ENCODE measurements at places on chromosomes 1 and 21. TPM values are rescaled to one million over a fixed set of nuclear protein-coding genes. Genes with fewer than 3 reads are reported as not detected.

DNA sequence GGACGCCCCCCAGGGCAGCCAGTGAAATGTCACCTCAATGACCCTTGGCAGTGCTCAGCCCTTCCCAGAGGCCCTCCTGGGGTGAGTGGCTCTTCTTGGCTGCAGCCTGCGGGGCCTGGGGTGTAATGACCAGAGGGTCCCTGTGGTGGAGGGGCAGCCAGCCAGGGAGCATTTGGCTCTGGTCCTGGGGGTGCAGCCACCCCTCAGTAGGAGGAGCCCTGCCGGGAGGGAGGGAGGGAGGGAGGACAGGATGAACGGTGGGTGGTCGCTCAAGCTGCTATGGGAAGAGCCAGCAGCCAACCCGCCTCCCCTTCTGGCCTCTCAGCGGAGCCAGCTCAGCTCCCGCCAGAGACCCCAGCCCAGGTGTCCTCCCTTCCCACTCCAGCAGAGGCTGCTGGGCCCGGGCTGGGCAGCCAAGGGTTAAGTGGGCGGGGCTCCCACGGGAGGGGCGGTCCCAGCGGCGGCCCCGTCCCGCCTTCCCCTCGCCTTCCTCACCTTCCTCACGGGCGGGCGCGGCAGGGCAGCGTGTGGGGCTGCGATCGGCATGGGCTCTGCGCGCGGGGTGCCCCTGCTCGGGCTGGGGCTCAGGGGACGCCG lies 9.0 kb upstream of the PLCH2 start:
- peaks cover 10% of the 10 kb centered on the region for H3K4me1 ChIP-seq
- no peak overlapping the region for H3K27ac ChIP-seq
- no peaks in the 10 kb centered on the region for H3K36me3 ChIP-seq
- DNase-seq = no peak
- no peak overlapping the region for H3K4me3 ChIP-seq

GRCh38 chr1:39189592-39190041 lies 14.9 kb upstream of the MACF1 start:
- peak overlapping the region; percentile 91 for H3K27ac ChIP-seq
- H3K27me3 ChIP-seq = no peaks in the 10 kb centered on the region
- no peaks in the 10 kb centered on the region for H3K36me3 ChIP-seq
- peaks cover 43% of the 10 kb centered on the region for H3K4me1 ChIP-seq

- H3K27ac ChIP-seq = no peak overlapping the region
- no peak for DNase-seq
- no peaks in the 10 kb centered on the region for H3K36me3 ChIP-seq
- peaks cover 28% of the 10 kb centered on the region for H3K4me1 ChIP-seq
- peaks cover 77% of the 10 kb centered on the region for H3K27me3 ChIP-seq
These were observed 80.5 kb upstream of the VAV3 start for GRCh38 chr1:108045460-108045859.

DNA sequence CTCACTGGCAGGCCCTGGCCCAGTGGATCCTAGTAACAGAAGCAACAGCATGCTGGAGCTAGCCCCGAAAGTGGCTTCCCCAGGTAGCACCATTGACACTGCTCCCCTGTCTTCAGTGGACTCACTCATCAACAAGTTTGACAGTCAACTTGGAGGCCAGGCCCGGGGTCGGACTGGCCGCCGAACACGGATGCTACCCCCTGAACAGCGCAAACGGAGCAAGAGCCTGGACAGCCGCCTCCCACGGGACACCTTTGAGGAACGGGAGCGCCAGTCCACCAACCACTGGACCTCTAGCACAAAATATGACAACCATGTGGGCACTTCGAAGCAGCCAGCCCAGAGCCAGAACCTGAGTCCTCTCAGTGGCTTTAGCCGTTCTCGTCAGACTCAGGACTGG lies 7.7 kb downstream of the CGN start:
- H3K27ac ChIP-seq = peak overlapping the region; percentile 90
- H3K27me3 ChIP-seq = no peaks in the 10 kb centered on the region
- peaks cover 5% of the 10 kb centered on the region for H3K36me3 ChIP-seq
- no peak for DNase-seq
- H3K4me3 ChIP-seq = no peak overlapping the region

GRCh38 chr1:95730986-95731385 lies 497.0 kb downstream of the RWDD3 start:
- H3K27me3 ChIP-seq = no peaks in the 10 kb centered on the region
- H3K4me3 ChIP-seq = no peak overlapping the region
- no peaks in the 10 kb centered on the region for H3K36me3 ChIP-seq
- H3K27ac ChIP-seq = no peak overlapping the region
- H3K4me1 ChIP-seq = peaks cover 5% of the 10 kb centered on the region
- no peak for DNase-seq

DNA sequence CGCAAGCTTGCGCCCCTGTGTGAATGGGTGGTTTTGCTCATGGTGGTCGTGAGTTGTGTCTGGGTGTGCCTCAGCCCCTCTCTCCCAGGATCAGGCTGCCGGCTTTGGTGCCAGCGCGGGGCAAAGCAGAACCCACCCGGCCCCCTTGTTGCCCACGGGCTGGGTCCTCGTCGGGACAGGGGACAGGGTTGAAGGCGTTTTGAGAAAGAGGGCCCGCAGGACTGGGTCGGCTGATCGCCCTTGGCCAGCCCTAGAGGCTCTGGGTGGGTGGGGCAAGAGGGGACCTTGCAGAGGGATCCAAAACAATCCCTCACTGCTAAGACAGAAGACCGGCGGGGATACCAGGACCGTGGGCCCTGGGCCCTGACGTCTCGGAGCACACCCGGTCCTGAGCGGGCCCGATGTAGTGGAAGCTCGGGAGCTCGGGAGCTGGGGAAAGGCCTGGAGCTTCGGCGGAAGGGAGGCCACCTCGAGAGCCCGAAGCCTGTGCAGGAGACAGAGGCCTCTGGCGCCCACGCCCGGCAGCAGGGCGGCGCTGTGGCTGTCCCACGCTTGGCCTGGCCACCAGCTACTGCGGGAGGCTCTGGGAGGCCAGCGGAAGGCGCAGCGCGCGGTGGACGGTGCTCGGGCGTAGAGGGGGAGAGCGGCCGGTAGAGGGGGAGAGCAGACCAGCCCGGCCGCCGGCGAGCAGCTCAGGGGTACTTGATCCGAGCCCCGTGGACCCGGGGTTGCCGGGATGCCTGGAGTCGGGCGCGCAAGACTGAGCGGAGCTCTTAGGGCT lies 2.8 kb upstream of the ZNF678 start:
- no peak overlapping the region for H3K4me3 ChIP-seq
- no peaks in the 10 kb centered on the region for H3K27me3 ChIP-seq
- no peak overlapping the region for H3K27ac ChIP-seq

DNA sequence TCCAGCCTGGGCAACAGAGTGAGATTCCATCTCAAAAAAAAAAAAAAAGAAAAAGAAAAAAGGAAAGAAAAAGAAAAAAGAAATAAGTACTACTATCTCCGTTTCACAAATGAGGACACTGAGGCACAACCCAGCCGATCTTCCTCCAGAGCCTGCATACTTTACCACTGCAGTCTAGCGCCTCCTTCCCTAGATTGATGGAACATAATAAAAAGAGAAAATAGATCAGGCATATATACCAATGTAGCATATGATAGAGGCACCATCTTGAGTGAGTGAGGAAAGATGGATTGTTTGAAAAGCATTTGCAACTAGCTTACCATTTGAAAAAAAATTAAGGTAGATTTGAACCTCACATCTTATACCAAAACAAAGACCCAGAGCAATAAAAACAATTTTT lies 5.2 kb upstream of the DPM3 start:
- no peaks in the 10 kb centered on the region for H3K36me3 ChIP-seq
- H3K4me3 ChIP-seq = no peak overlapping the region
- peaks cover 2% of the 10 kb centered on the region for H3K4me1 ChIP-seq
- no peak for DNase-seq

DNA sequence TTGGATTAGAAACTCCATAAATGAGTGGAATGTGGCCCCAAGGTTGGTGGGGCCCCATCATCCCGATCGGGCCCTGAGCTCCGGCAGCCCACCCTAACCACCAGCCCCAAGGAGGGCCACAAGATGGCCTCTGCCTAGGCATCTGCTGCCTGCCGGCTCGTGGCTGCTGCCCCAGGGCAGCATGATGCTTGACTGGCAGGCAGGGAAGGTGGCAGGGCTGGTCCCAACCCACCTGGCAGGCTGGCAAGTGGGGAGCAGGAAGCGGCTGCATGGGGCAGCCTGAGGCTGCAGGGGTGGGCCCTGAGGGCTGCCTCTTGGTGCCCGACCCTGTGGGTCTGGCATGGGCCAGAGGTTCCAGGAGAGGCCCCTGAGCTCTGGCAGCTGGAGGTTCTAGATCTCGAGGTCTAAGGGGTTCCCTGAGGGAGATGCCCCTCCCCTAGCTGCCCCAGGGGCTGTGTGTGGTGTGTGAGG lies 760 bp upstream of the GJC2 start:
- H3K36me3 ChIP-seq = no peaks in the 10 kb centered on the region
- H3K27me3 ChIP-seq = no peaks in the 10 kb centered on the region
- no peak overlapping the region for H3K4me3 ChIP-seq

DNA sequence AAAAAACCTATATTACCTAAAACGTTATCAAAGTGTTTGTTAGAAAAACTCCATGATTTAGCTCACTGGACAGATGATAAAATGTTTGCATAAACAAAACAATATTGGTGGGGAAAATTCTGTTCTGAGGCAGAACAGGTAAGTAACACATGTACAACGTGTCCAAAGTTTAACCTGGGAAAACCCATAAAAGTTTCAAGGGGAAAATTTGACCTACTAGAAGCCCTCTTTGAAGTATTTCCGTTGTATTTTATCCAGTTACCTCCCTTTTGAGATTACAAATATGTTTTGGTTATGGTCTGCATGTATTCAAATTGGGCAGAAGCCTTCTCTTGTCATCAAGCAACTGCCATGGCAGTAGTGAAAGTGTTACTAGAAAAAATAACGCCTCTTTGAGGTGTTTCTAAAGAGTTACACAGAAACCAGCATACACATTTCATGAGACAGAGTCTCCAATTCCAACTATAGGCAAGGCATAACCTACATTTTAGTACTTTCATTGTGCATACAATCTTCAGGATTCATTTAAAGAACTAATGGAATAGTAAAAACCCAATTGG lies 58.0 kb upstream of the PDC start:
- no peaks in the 10 kb centered on the region for H3K36me3 ChIP-seq
- no peaks in the 10 kb centered on the region for H3K4me1 ChIP-seq
- no peak for DNase-seq
- H3K27ac ChIP-seq = no peak overlapping the region
- H3K4me3 ChIP-seq = no peak overlapping the region

C1orf216 gene
- total RNA-seq = 11.2 TPM

NLRP3 gene
- 0.22 TPM for total RNA-seq

Measured in mesothelial cell of epicardium (in vitro differentiated cells).